ENCODE measurements at places on chromosomes 1 and 21.

DNA sequence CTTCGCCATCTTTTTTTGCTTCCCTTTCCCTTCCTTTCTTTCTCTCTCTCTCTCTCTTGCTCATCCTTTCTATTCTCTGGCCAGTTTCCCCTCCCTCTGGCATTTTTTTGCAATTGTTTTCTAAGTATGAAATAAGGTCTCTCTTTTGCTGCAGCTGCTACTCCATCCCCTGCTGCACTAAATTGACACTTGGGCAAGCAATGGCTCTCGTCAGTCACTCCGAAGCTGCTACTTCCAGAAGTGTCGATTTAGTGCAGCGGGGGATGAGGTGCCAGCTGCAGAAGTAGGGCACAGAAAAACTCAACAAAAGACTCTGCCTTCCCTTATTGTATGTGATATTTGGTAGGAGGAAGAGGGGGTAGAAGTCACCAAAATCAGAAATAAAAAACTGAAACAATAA lies 642.3 kb downstream of the RWDD3 start:
- no peak for DNase-seq

DNA sequence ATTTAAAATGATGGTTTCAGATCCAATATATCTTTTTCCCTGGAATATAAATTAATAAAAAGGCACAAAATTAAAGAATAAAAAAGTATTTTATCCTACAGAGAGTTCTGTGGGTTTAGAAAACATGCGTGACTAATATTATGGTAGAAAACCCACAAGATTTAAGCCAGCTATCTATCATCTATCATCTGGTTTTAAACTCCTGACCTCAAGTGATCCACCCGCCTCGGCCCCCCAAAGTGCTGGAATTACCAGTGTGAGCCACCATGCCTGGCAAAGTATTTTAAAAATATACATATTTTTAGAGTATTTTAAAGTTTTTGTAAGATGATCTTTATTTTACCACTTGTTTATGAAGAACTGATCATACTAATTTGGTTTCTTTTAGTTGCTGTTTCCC lies 79.5 kb downstream of the NRIP1 start:
- no peak for DNase-seq

DNA sequence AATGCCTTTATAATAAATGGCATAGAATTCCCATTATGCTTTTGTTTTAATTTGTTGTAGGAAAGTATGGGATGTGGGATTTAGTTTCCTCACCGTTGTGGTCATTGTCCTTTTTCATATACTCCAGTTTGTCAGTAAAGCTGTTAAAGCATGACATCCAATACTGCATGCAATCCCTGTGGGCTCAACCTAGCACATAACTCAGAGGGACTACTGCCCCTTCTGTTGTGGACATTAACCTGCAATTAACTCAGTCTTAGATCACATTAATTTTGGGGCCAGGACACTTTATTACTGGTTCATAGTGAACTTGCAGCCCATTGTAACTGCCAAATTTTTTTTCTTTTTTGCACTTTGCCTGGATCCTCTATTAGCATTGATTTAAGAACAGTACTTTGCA lies 112.5 kb downstream of the DNM3 start:
- DNase-seq = no peak

DNA sequence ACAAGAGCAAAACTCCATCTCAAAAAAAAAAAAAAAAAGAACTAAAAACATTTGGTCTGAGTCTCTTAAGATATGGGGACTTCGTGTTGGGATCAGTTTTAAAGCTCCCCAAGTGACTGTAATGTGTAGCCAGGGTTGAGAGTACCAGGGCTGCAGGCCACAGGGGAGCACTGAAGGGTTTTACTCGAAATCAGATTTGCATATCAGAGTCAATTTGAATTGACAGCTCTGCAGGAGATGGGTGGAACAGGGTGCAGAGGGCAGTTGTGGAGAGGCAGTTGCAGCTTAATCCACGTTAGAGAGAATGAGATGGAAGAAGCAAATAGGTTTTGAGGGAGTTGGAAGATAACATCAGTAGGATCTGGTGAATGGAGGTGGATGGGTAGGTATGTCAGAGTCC lies 20.6 kb upstream of the ELOA start:
- no peak for DNase-seq

GRCh38 chr1:205947024-205947423 lies 3.8 kb upstream of the SLC26A9 start:
- peak; percentile 82 for DNase-seq

- DNase-seq = no peak
Observed at GRCh38 chr1:238458899-238459298, 568.2 kb upstream of the ZP4 start.

GRCh38 chr1:207396168-207396746 lies 57.9 kb upstream of the CR2 start:
- DNase-seq = no peak

GRCh38 chr1:228376651-228377631 lies 29.7 kb downstream of the TRIM11 start:
- DNase-seq = no peak

- no peak for DNase-seq
Observed at GRCh38 chr1:43716559-43717281, 9.4 kb downstream of the ST3GAL3 start.

GRCh38 chr1:44719318-44719717 lies 11.7 kb downstream of the RNU5D-1 start:
- DNase-seq = no peak

DNA sequence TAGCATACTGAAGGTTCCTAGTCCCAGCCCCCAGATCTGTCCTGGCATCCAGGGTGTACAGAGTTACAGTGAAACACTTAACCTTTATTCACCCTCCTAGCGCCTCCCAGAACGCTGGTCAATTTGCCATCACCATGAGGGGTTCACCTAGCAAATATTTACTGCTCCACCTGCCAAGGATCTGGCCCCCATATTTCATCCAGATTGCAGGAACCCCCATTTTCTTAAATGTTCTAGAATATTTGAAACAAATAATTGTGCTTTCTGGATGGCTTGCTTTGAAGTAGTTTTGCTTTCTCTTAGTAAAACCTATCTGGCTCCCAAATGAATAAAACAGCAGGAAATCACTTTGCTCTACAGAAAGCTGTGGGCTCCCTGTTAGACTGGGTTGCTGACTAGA lies 37.7 kb downstream of the KCNN3 start:
- DNase-seq = no peak

DNA sequence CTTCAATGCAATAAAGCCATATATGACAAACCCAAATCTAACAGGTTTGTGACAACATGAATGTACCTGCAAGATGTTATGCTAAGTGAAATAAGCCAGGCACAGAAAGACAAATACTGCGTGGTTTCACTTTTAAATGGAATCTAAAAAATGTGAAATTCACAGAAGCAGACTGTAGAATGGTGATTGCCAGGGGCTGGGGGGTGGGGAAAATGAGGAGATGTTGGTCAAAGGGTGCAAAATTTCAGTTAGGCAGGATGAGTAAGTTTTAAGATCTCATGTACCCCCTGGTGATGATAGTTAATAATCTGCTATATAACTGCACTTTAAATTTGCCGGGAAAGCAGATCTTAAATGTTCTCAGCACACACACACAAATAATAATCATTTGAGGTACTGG lies 160.5 kb downstream of the PTBP2 start:
- no peak for DNase-seq

- no peak for DNase-seq
Observed at GRCh38 chr1:84743896-84744295, 53.6 kb upstream of the SSX2IP start.

- DNase-seq = peak; percentile 94
Observed at GRCh38 chr1:172951730-172952365, 98.9 kb downstream of the TNFSF18 start.

- DNase-seq = no peak
Observed at GRCh38 chr1:75787524-75787923, 1.5 kb downstream of the RABGGTB start.

DNA sequence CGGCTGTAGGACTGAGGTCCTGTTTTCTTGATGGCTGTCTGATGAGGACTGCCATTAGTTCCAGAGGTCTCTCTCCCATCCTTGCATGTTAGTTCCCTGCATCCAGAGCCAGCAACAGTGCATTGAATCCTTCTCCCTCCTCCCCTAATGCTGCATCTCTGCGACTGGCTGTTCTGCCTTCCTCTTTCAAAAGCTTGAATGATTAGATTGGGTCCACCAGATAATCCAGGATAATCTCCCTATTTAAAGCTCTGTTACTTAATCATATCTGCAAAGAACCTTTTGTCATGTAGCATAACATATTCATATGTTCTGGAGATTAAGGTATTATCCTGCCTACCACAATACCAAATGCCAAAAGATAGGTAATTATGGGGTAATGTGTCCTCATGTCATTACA lies 377.5 kb downstream of the GPATCH2 start:
- no peak for DNase-seq

- no peak for DNase-seq
Observed at GRCh38 chr1:83620016-83620415, 378.9 kb downstream of the TTLL7 start.

DNA sequence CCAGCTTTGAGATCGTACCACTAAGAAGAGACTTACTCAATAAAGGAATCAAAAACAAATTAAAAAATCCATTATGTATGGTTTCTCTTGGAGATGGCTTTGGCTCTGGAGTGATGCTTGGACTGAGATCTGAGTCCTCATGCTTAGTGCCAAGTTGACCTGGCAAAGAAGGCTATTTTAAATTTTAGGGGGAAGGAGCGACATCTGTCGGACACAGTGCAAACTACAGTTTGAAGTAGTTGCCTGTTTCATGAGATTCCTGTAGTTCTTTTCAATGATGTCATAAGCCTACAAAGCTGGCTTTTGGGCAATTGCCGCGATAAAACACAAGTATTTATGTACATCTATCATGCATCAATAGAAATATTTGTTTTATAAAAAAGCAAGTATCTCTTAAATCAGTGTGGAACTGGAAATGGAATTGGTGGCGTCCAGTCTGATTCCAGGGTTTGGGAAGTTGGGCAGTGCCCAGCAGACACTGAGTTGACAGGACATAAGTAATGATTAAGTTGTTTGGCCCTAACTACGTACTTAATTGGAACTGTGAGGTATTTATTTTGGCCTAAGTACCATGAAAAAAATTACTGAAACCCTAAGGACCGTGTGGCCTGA lies 50.0 kb downstream of the TBCE start:
- peak; percentile 72 for DNase-seq

DNA sequence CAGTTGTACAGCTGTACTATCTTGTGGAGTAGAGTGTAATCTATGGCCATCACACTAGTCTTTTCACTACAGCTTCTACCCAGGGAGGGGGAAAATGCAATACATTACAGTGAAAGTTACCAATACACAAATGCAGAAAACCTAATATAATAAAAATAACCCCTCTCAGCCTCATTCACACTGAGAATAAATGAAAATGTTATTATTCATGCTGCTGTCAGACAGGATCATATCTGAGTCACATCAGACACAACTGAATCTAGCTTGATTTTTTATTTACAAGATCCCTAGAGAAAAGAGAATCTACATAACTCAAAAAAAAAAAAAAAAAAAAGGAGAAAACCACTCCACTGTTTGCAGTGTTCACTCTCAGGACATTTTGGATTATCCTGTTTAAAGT lies 293.9 kb upstream of the ESRRG start:
- DNase-seq = no peak

DNA sequence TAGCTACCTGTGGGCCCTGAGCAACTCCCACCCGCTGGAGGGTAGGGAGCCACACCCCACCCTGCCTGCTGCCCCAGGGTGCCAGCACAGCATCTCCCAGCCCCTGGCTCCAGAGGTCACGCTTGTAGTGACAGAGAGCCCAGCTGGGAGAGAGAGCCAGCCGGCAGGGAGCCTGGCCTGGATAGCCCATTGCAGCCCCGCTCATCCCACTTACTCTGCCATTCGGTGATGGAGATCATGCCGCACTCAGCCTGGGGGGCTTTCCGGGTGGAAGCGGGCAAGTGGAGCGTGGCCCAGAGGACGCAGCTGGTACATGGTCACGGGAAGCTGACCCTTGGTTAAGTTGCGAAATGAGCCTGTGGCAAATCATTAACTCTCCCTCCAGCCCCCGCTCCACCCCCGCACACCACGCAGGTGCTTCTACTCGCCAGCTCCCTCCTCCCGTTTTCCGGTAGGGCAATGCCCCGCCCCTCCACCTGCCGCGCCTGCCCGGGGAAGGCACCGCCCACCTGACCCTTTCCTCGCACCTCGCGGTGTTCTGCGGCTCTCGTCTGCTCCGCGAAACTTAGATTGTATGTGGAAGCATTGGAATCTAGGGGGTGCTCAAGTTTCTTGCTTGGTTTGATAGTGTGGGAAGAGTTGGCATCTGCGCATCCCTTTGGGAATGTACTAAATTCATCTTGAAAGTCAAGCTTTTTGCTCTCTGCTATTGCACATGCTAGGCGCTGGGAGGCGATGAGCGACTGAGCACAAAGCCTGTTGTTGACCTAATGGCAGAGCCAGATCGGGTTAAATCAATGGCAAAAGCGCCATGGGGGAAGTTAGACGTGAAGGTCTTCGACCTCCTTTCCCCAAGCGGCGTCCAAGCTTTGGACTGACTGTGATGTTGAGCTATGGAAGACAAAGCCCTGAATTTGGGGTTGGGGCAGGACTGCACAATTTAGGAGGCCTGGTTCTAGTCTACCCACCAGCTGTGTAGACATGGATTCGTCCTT lies at the start of gene GOLT1A:
GOLT1A (minus strand) TSS at position 321 of the 995 bp plus-strand sequence; CDS start at position 239, 82 bp downstream.
- DNase-seq = peak; percentile 79

GRCh38 chr1:21874328-21874727 lies 62.3 kb downstream of the LDLRAD2 start:
- no peak for DNase-seq

DNA sequence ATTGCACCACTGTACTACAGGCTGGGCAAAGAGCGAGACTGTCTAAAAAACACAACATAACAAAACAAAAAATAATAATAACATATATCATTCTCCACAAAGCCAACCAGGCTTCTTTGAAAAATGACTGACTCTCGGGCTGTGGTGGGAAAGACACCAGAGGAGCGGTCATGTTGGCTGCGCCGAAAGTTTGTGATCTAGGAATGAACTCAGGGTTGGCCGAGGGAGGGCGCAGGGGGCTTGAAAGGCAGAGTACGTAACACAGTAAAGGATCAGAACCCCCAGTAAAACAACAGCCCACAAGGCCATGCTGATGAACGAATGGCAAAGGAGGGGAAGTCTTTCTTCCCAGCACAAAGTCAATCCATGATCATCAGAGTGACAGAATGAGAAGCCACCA lies 4.7 kb downstream of the SLC35E2B start:
- no peak for DNase-seq

GRCh38 chr21:45029298-45029947 lies 45.0 kb upstream of the ADARB1 start:
- no peak for DNase-seq
